ENCODE measurements at places on chromosomes 7 and 10.

- no peak for DNase-seq
Measured at GRCh38 chr7:23893942-23894891, 184.2 kb downstream of the STK31 start.

GRCh38 chr10:86962136-86962980 is 4.0 kb downstream of the SNCG start:
- no peak for DNase-seq

GRCh38 chr10:124992462-124993344 is 50.8 kb downstream of the ZRANB1 start:
- no peak for DNase-seq

DNA sequence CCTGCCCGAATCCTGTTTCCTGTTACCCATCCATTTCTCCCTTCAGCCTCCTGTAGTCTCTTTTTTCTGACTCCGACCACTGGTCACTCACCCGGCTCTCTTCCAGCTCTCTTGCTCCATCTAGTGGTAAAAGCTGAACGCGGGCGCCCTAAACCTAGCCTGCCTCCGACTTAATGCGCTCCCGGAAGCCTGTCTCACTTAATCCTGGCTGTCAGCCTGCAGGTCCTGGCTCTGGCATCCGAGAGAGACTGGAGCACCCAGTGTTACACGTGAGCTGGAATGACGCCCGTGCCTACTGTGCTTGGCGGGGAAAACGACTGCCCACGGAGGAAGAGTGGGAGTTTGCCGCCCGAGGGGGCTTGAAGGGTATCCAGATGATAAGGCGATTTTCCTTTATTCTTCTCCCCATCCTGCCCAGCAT is 10.3 kb downstream of the SUMF2 start:
- peak; percentile 86 for DNase-seq

- DNase-seq: no peak
Measured at GRCh38 chr7:39386718-39387117, 179.5 kb upstream of the YAE1 start.

GRCh38 chr7:129240119-129240820 is 15.4 kb downstream of the AHCYL2 start:
- DNase-seq: no peak

DNA sequence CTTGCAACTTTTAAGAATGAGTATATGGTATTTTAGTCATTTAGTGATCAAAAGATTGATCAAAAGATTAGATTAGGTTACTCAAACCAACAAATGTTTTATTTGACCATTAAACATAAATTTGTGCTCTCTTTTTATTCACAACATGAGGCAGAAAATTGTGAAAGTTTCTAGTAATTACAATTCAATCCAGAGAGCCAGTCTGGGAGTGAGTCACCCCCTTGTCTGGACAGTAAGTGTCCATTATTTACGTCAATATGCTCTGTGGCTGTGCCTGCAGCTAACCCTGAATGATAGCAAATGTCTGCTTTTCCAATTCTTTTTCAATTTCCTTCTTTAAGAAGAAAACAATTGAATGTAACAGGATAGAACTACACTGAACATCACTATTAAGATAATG is 27.9 kb downstream of the GNG11 start:
- peak; percentile 23 for DNase-seq

DNA sequence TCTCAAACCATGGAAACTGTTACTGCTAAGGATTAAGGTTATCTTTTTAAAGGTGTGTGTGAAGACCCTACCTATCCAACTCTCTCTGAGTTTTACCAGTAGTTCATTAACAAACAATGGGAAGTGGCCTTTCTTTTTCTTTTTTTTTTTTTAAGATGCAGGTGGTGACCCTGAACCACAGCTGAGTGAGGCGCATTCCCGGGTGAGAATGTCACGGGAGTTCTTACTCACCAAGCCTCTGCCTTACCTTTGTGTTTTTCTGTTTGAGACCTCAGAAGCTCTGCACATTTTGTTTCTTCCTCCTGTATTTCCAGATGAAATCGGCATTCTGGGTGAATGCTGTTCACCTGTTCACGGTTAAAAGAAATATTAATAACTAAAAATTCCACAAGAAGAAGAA is 2.5 kb downstream of the VIPR2 start:
- no peak for DNase-seq

DNA sequence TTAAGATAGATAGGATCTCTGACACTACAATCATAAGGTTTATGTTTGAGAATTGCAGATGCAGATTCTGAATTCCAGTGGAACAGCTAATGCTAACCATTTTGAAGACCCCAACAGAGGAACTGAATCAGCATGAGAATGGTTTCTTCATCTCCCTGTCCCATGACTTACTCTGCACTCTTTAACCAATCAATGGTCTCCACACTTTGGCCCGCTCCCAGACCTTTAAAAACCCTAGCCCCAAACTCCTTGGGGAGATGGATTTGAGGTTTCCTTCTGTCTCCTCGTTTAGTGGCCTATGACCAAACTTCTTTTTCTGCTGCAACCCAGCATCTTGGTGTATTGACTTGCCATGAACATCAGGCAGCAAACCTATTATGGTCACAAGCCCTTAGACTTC is 804.9 kb downstream of the LRMDA start:
- no peak for DNase-seq

DNA sequence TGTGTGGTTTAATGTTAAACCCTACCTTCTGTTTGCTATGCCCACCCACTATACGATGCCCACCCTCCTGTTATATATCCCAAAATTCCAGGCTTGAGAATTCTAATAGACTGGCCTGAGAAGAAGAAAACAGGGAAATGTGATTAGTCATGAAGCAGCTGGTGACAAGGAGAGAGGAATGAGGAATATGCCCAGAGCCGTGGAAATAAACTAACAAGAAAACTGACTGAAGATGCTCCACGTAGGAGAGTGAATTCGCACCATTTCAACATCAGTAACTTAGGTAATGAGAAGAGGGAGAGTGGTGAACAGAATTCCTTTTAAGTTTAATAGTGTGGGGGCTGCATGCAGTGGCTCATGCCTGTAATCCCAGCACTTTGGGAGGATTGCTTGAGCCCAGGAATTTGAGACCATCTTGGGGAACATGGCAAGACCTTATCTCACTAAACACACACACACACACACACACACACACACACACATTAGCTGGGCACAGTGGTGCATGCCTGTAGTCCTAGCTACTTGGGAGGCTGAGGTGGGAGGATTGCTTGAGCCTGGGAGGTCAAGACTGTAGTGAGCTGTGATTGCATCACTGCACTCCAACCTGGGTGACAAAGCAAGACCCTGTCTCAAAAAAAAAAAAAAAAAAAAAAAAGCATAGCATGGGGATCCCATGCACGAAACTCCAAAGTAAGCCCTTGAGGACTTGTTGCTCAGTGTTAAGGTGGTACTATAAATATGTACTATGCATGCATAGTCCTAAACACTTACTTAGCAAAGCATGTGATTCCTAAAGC is 16.1 kb upstream of the SYPL1 start:
- DNase-seq: no peak

GRCh38 chr10:2837674-2838073 is 229.7 kb upstream of the PFKP start:
- no peak for DNase-seq

DNA sequence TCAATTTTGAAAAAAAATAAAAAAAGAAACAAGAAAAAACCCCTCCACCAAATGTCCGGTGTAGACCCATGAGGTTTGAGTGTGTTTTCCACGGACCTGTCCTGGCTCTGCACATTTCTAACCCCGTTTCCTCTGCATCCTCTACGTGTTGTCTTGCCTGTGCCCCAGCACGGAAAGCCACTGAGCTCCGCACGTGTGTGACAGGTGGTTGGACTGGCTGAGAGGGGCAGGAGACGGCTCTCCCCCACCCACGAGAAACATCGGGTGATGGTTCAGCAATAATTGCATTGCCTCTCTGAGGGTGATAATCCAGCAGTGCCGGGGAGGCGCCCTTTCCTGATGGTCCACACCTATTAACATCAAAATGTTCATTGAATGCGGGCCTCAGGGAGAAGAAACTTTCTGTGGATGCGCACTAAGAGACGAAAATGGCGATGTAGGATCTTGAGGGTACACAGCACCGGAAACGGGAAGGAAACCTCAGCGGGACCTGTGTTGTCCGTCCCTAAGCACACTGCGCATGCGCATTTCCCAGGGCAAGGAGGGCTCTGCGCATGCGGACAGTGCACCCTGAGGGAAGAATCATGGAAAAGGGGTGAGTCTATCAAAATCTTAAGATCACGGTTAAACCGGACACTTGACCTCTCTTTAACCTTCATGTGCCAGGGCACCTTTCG is 470.1 kb upstream of the ADARB2 start:
- DNase-seq: no peak

- no peak for DNase-seq
Measured at GRCh38 chr7:91519241-91520158, 255.3 kb downstream of the FZD1 start.

DNA sequence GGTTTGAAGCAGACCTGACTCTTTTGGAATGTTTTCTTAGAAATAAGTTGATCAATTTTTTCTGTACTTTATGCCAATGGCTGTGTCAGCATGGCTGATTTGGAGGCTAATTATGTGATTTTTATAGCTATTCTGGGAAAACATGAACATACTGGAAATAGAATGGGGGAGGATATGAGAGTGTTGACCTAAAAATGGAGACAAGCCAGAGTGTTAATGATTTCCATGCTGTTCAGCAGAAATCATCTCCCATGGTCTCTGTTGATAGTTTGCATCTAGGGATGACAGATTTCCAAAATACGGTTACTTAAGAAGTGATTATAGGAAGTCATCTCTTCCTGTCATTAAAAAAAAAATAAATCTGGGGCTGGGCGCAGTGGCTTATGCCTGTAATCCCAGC is 32.7 kb upstream of the DMTF1 start:
- no peak for DNase-seq

GRCh38 chr10:72334196-72334824 is 20.4 kb downstream of the DNAJB12 start:
- no peak for DNase-seq

DNA sequence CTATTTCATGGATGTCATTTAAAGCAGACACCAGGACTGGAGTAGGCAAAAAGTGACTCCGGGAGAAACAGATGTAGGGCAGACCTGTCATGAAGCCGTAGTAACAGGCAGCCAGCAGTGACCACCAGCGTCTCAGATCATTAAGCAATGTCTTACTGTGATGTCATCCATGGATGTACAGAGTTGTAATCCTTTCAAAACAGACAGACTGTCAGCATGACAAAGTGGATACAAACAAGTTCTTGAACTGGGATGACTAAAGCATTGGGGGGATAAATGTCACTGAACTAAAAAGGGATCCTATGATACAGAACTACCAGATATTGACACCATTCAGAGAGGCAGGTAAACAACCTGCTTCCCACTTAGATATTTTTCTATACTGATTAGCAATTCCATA is 675.5 kb downstream of the PARD3 start:
- no peak for DNase-seq

- DNase-seq: no peak
Measured at GRCh38 chr10:17138460-17139042, 8.9 kb upstream of the CUBN start.

DNA sequence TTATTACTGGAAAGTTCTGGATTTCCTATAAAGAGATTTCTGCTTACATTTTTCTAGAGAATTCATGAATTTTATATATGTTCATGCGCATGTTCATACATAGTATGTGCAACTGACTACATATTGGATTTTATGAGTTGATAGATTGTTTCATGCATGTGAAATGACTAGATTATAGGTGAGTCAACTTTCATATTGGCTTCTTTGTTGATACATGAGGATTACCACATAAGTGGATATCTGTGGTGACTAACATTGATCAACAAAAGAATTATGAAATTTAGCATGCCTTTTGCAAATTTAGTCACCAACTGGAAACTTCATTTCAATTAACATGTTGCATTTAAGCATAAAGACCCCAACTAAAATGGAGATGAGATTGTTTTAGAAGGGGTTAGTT is 99.0 kb downstream of the GNAT3 start:
- no peak for DNase-seq

DNA sequence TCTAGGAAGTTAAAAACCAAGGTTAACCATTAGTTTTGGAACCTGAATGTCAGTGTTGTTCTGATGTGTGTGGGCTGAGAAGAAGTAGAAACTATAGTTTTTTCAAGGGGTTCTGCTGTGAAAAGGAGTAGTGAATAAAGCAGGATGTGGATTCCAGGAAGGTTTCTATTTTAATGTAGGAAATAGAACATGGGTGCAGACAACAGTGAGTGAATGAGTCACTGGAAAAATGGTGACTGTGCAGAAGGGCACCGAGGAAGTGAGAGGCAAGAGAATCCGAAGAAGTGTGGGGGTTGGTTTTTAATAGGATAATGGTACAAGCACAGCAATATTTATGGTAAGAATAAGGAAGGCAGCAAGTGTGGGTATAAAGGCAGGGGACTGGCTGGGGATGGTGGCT is 120.4 kb downstream of the ARHGAP21 start:
- DNase-seq: peak; percentile 39

DNA sequence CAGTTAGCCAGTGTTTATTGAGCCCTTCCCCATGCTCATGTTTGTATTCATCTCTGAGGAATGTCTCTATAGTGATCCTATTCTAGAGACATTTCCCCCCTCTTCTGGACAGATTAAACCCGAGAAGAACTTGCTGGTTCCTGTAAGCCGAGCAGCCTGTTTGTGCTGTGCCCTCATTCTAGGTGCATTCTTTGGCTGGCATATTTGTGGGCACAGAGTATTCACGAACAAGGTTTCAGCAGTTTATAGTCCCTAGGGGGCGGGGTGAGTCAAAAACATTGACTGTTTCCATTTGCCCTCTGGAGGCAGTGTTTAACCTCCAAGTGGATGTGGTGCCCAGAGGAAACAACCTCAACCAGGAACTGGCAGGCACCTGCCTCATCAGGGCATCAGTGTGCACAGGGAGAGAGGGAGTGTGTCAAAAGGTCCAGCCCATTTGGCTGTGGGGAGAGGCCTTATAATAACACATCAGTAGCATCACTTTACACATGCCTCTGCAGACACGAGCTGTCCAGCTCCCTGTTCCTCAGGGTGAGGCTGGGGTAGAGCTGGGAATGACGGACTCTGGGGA is 273.3 kb upstream of the LRGUK start:
- peak; percentile 63 for DNase-seq

- DNase-seq: no peak
Measured at GRCh38 chr7:37645282-37646050, 38.1 kb upstream of the GPR141 start.

DNA sequence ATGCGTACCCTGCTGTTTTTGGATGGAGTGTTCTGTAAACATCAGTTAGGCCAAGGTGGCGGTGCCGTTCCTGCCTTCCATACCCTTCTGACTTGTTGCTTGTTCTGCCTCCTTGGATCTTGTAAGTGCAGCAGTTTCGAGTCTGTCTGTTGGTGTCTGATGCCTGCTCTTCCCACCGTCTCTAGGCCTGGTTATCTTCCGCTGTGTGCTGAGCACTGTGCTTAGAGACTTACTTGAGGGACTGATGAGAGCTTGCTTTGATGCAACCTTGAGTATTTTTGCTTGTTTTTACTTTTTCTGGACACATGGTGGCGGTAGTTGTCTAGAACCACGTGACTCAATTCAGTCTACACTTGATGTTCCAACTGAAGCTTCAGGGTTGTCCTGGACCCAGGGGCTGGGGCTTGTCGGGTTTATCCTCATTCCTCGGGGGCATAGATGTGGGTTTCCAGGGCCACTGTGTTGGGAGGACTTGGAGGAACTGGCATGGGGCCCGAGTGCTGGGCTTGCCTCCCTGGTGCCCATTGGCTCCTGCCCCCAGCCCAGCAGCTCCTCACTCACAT is 14.4 kb upstream of the SPRN start:
- DNase-seq: no peak

All from urothelium cell line (cell line).